ENCODE measurements at places on chromosomes 3 and 15. TPM values are rescaled to one million over a fixed set of nuclear protein-coding genes. Genes with fewer than 3 reads are reported as not detected.

DNA sequence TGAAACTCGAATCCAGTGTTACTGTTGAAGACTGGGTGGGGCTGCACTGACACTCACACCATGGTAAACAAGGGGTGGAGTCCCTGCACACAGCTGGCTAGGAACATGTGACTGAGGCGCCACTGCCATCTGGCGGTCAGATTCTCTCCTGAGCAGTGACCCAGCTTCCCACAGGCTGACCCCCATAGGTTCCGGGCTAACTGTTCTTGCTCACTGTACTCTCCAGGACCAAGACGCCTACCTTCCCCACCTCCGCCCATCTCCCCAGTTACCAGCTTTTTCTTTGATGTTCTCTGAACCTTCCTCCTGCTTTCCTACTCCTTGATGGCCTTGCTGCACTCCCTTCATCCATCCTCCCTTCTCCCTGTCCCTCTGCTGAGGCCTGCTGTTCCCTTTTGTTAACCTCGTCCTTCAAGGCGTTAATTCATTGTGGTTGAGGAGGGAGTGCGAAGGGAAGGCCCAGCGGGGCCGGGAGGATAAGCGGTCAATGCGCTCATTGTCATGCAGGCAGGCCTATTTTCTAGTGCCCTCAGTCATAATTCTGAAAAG, 115.2 kb downstream of the ATP8B4 start:
- peak; percentile 91 for DNase-seq

DNA sequence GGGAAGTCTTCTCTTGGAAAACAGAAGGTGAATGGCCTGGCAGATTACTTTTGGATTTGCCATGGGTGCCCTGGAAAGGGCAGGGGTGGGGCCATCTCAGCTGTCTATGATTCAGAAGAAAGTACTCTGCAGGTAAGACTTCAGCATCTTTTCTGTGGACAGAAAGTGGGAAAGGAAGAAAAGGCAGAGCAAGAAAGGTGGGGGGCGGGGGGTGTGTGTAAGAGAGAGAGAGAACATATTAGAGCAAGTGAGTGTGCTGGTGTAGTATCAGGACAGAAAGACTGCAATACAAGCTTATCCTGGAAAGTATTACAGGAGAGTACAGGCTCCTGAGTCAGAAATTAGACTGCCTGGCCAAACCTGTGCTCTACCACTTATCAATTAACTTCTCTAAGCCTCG, 5.5 kb downstream of the TAGLN3 start:
- DNase-seq: no peak

DNA sequence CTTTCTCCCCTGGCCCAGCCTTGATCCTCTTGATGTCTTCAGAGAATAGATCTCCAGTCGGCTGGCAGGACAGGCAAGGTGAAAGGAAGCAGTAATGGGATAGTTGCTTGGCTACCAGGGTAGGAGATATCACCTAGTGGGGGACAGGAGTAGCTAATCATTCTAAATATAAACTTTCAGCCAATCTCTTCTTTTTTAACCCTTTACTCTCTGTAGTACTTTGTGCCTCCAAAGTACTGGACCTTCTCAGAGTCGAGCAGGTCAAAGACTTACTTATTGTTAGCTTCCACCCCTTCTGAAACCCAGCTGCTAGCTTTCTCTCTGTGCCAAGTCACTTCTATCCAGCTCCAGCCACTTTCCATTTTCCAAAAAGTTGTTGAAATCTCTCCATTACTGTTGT, 43.4 kb upstream of the FILIP1L start:
- DNase-seq: no peak

The SPINT1 gene
- 1.1 TPM for total RNA-seq

- DNase-seq: no peak
Observed at GRCh38 chr3:149474250-149474817, at the start of gene TM4SF4. Gene TM4SF4 (plus strand): TSS chr3:149474697. CDS start chr3:149474878, 181 bp downstream.

The MOBP gene
- total RNA-seq: not detected
